ENCODE measurements at places on chromosomes 16 and 17.

DNA sequence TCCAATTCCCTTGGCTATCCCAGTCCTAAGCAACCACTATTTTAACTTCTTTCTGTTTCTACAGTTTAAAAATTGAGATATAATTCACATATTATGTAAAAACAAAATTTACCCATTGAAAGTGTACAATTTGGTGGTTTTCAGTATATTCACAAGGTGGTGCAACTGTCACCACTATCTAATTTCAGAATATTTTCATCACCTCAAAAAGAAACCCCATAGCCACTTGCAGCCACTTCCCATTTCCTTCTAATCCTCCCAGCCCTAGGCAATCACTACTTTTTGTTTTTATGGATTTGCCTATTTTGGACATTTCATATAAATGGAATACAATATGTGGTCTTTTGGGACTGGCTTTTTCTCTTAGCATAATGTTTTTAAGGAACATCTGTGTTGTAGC, 36.1 kb upstream of the NACA2 start:
- no peak for DNase-seq

- DNase-seq: no peak
Measured at GRCh38 chr16:14172200-14172809, 101.2 kb downstream of the MRTFB start.

DNA sequence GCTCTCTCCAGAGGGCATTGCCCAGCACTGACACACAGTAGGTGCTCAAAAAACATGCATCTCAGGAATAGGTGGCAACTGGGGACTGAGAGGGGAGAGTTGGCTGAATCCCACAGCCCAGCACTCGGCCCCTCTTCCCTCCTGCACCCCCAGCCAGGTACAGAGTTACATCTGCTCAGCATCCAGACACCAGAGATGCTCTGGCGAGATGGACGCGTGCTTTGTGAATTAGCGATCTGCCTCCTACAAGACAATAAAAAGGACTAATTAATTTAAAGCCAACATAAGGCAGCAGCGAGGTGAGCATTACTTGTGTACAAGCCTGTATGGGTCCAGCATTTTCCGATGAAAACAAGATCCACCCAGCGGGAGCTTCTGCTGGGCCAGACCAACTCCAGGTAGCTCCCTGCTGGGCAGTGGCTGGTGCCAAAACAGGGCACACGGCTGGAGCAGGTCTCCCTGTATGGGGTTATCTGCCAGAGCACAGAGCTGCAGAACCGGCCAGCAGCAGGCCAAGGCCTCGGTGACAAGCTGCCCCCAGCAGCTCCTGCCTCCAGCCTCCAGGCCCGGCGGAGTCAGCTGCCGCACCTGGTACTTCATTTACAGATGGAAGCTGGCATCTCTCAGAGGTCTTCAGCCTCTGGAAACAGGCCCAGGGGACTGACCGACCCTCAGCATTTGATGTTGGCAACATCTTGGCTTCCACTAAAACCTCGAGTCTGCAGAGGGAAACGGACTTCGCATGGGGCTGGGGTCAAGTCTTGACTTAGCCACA, 219.7 kb upstream of the SDK2 start:
- no peak for DNase-seq

DNA sequence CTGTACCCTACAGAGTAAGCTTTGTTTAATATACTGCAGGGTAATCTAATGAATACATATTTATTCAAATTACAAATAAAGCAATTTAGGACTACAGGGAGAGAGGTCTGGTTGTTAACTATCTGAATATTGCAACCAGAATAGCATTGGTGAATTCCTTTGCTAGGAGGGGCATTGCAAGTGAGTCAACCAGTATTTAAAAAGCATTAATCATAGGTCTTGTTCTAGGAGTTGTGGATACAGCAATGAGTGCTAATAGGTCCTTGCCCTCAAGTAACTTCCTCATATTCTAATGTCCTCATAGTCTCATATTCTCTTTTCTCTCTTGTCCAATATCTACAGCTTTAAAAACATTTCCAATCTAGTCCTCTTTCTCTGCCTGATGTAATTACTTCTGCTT, 531.4 kb downstream of the CDH11 start:
- DNase-seq: no peak

DNA sequence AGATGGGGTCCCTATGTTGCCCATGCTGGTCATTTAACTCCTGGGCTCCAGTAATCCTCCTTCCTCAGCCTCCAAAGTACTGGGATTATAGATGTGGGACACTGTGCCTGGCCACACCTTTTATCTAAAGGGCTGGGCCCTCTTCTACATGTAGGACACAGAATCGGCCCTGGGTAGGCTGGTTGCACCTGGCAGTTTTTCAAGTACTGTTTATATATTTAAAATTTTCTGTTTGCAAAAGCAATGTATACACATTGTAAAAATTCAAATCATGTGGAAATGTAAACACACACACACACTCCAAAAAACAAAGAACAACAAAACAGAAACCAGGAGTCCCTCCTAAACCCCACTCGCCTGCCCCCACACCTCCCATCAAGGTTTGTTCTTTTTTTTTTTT, 28.1 kb upstream of the SIAH1 start:
- DNase-seq: no peak

DNA sequence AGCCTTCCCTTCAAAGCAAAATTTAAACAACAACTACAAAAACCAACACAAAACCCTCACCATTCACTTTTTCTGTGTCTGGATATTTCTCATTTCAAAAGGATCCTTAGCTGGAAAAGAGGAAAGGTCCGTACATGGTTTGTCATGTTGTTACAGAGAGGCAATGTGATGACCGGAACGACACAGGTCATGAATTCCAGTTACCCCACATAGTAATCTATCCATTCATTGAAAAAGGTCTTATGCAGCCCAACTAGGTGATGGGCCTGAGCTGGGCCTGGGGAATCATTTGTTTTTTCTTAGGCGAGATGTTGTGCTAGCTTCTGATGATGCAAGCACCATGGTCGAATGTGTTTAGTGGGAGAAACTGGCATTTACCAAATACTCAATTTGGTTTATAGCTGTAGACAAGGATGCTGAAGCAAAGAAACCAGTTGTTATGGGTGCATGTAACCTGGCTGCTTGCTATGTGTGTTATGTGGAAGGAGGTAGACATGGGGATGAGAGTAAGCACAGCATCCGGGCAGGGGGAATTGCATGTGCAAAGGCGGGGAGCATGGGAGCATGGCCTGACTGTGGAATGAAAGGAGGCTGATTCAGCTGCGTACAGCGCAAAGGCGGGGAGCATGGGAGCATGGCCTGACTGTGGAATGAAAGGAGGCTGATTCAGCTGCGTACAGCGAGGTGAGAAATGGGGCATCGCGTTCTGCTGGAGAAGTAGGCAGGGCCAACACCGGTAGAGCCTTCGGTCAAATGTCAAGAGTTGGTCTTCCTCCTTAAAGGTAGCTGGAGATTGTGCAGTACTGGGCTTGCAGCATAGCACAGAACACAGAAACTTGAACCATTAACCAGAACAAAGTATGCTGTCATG, 269.7 kb upstream of the MAF start:
- DNase-seq: no peak

GRCh38 chr17:74968361-74968780, 4.2 kb downstream of the HID1 start:
- no peak for DNase-seq

DNA sequence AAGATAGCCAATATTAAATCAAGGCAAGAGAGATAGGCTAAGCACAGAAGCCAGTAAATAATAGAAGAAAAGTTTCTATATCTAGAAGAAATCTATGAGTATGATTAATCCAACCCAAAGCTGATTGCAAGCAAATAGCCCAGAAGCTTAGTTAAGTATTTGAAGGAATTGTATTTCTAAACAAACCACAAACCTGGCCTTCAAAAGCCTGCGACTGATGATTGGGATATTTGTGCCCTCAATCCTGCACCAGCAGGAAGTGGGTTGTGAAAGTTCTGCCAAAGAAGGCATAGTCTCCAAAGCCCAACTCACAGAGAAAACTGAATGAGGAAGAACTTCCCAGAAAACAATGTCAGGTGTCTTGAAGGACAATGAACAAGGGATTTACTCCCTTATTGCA, 114.5 kb upstream of the C17orf78 start:
- DNase-seq: no peak

DNA sequence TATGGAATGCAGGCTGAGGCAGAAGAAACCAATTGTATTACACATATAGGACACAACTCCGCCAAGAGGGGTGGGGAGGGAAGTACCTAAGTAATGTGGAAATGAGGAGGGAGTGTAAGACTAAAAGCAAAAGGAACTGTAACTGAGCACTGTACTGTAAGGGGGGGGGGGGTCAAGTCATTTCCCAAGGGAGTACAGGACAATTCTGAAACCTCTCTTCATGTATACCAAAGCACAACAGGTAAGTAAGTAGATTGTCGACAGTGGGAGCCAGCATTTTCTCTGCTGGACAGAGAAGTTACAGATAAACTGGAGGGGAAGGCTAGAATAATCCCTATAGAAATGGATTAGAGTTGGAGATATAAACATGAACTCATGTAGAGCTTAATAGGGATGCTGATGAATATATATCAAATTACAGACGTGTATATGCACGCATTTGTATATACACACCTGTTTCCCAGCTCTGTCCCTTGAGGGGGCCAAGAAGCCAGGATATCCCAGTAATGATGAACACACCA, 6.4 kb downstream of the USP22 start:
- DNase-seq: no peak

DNA sequence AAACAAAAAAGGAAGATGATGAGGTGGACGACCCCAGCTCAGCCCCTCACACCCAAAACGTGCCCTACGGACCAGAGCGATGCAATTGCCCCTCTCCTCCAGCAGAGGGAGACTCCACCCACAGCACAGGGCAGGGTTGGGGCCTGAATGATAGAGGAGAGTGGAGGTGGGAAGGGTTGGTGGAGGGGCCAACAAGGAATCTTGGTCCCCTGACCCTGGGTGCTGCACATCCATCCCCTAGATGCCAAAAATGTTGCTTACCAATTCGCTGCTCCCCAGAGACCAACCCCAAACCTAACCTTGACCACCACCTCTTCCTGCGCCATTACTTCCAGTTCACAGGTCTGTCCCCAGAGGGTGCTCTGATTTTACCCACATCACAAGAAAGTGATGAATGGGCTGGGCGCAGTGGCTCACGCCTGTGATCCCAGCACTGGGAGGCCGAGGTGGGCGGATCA, 12.9 kb downstream of the P2RX5 start:
- DNase-seq: no peak
